ENCODE measurements at places on chromosomes 13 and 19.

- no peak for DNase-seq
Observed at GRCh38 chr13:63554157-63554556, 2138.5 kb upstream of the PCDH20 start.

DNA sequence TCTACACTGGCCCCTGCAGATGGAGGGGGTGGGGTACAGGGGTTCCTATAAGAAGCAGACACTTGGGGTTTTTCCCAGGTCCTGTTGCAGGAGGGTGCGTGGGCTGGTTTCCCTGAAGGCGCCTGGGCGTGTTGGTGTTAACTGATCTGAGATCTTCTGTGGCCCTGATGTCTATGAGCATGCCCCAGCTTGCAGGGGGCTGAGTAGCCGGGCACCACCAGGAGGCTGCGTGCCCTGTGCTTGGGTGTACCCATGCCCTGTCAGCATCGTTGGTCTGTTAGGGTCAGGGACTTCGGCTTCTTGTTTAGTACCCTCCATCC, 45.3 kb downstream of the CAPN12 start:
- DNase-seq = no peak

DNA sequence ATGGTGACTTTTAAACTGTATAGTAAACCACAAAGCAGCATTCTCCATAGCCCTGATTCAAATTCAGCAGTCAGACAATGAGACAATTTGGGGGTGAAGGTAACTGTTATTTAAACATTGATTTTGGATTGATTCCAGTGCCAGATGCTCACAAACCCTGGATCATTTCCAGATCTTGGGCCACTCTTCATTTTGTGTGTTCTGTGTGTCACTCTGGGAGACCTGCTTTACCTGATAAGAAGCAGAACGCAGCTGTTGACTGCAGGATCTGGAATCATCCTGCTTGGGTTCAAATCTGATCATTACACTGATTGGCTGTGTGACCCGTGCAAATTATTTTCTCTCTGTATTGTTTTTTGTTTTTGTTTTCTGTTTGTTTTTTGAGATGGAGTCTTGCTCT, 4.0 kb upstream of the PCDH8 start:
- no peak for DNase-seq

- DNase-seq = no peak
Observed at GRCh38 chr19:1672038-1672768, 19.8 kb upstream of the TCF3 start.

DNA sequence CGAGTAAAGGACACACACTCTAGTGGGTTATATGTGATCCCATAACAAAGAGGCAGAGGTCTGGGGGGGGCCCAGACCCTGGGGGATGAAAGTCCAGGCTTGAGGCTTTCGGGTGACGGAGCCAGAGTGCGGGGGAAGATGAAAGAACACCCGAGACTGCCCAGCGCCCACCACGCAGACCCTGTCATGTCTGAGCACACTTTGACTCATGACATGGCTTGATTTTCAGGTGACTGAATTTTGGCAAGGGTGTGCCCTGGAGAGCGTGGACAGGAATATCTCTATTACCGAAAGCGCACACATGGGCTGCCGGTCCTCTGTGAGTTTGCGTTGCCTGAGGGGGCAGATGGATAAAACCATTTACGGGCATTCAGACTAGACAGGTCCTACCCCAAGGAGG, 192.0 kb upstream of the SOX1 start:
- no peak for DNase-seq

GRCh38 chr13:47251771-47252170, 354.9 kb upstream of the HTR2A start:
- DNase-seq = no peak

DNA sequence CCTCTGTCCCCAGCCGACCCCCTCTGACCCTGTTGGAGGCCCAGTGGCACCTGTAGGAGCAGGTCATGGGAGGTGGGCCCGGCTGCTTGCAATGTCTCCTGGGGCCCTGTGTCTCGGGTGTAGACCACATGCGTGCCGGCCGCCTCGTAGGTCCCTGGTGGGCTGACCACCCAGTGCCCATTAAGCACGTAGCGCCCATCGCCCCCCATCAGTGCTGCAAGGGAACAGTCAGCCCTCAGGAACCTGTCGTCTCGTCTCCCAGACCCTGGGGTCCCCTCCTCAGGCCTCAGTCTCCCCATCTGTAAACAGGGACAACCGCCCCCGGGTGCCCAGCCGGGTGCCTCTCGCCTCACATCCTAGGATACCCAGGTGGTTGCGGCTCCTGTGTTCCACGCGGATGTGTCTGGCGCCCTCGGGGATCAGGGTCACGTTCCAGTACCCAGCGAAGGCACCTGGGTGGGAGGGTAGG, 5.6 kb downstream of the ADAMTSL5 start:
- DNase-seq = no peak

- no peak for DNase-seq
Observed at GRCh38 chr19:49340069-49340864, 5.1 kb downstream of the CD37 start.

DNA sequence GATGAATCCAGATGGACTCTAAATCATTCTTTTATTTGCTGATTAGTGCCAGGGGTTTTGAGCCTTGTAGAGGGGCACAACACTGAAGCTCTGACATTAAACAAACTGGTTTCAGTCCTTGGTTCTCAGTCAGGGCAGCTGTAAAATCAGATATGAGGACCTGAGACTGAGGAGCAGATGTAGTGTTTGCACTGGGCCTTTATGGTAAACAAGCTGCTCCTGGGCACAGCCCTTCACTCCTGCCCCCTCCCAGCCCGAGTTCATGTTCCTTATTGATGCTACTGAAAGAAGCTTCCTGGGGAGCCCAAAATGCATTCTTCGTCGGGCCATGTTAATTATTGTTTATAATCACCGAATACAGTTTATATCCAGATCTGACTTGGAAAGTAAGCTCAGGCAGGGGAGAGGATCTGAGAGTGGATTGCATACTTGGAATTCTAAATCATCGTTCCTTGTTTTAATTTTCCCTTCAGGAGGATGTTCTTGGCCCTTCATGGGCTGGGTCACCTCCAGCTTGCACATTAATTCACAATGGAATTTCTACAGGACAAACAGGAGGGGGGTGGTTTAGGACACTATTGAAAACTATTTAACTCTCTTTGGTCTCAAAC, 213.5 kb downstream of the FGF9 start:
- DNase-seq = no peak

DNA sequence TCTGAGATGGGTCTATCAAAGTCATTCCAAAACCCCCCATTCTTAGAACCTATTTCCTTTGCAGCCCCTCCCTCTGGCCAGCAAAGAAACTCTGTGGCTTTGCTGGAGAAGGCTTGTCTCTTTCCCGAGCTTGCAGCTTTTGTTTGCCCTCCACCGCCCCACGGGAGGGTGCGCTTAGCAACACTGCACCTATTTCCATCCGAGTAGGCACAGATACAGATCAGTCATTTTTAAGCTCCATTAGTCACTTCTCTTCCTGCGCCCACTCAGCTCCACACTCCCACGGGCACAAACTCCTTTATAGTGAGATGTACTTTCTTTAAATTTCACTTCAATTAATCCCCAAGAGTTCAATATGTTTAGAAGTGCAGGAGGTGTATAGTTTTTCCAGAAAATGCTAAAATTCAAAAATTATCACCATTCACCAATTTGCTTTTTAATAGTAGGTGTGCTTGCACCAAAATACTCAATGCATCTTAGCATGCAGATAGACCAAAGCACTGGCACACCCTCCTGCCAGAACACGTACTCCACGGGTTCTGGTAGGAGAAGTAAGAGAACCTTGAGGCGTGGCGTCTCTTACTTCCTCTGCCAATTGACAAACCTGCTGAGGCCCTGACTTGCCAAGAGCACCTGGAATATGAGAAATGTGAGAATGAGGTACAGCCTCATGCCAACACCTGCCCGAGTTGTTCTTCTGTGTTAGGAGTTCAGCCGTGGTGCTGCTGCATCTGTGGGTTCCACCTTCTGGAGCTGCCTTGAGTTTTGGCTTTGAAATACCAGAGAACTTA, 183.7 kb downstream of the TEX29 start:
- DNase-seq = no peak

- DNase-seq = no peak
Observed at GRCh38 chr13:80400164-80400864, 59.4 kb upstream of the SPRY2 start.

DNA sequence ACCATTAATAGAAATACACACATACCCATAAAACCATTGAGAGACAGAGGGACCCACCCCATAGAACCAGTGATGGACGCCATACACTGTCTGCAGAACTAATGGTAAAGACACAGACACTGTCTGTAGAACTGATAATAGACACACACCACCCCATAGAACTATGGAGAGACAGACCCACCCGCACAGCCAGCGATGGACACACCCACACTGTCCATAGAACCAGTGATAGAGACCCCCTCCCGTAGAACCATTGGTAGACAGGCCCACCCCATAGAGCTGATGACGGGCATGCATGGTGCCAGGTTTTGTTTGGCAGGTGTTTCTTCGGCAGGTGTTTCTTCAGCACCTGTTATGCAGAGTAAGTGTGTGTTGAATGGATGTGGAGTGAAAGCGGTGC, 88.3 kb upstream of the TEX29 start:
- no peak for DNase-seq

GRCh38 chr13:87376081-87376480, 295.1 kb upstream of the SLITRK5 start:
- DNase-seq = no peak

DNA sequence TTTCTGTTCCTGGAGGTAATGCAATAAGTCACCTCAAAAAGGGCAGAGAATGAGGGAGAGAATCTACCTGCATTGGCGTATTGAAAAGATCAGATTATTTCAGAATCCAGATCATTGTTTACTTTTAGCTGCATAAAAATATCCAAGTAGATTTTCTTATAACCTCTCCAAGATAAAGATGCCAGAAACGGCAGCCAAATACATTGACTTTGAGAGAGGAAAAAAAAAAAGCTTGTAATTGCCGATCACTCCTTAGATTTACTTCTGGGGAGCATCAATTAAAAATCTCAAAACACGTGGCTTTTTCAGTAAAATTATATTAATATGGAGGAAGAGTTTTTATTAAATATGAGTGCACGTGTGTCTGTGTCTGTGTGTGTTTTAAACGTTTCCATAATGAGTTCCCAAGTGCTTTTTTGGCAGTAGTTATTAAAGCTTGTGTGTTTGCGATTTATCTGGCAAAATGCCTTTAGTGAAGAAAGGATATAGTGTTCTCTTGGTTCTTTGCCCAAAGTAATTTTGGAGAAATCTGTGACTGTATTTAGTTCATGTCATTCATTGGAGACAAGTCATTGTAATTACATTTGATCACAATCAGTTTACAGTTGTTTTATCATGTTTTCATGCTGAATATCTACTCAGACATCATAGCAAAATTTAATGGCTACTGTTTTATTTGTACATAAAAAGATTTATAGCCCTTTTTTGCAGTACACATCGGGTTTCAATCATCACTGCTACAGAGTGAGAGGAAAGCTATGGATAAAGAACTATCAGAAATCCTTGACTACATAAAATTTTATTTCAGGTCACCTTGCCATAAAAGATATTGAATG, 176.1 kb downstream of the TM9SF2 start:
- DNase-seq = no peak

GRCh38 chr19:52600639-52601024, 30.5 kb downstream of the ZNF701 start:
- DNase-seq = no peak

- no peak for DNase-seq
Observed at GRCh38 chr19:55068950-55069864, 6.3 kb upstream of the RDH13 start.

DNA sequence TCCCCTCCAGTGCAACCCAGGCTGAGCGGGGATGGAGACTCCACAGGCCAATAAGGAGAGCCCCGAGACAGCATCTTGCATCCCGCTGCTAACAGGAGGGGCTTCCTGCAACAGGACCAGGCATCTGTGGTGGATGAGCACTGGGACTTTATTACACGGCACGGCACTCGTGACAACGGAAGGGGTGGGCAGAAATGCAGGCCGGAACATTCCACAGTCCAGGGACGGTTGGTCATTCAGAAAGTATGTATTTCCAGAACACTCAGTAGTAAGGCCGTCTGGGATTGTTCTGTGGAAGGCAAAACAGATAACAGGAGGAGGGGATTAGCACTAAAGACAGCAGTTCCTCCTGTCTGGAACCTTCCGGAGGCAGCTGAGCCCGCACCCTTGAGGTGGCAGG, 3.3 kb upstream of the TM6SF2 start:
- peak; percentile 29 for DNase-seq

DNA sequence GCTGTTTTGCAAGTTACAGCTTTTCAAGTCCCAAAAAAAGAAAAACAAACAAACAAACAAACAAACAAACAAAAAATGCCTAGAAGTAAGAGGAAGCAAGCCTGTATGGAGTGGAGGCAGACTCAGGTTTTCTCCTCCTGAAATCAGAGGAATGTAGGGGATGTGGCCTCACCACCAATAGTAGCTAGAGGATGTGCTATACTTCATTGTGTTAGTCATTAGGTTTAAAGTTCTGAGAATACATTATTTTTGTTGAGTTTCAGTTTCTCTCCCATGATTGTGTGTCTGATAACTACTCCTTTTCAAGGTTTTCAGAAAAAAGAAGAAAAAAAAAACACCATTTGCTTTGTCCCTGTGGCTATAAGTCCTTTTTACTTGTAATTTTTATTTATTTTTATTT, 524.5 kb downstream of the GPC6 start:
- DNase-seq = no peak

DNA sequence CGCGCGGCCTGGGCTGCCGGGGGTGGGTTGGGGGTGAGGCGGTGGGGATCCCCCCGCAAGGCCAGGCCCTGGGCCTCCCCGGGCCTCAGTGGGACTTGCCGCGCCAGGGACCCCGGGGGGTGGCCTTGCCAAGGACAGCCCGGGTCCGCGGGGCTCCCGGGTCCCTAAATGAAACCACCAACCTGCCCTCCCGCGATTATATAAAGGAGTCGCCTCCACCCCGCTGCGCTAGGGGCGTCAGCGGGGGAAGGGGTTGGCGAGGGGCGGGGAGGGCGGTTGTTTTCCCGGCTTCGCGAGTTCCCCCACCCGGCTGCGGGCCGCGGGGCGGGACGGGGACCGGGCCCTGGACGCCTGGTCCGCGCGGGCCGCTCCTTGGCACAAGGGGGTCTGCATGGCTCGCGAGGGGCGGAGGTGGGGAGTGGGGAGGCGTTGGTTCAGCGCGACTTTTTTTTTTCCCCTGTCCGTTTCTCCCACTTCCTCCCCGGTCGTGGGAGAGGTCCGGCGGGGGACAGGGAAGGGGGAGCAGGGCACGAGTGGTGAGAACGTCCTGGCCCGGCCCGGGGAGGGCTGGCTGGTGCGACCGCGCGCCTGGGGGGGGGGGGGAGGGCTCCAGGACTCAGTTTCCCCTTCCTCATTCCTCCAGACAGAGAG, 822 bp upstream of the ZBTB7A start:
- no peak for DNase-seq

- no peak for DNase-seq
Observed at GRCh38 chr13:97719736-97720135, 233.7 kb upstream of the IPO5 start.

DNA sequence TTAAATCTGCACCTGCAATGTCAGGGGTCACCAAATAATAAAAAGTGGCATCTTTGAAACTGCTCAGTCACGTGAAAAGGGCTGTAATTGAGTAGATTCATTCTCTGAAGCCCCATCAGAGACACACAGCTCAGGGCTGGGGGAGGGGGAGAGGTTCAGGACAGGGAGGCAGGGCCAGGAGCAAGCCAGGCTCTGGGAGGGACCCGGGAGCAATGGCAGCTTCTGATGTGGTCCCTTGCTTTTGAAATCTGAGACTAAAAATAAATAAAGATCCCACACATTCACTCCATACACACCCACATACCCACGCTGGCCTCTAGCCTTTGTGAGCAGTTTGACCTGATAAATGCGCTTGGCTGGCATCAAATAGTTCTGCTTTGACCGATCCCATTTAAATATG, 32.8 kb downstream of the GSX1 start:
- no peak for DNase-seq

GRCh38 chr19:6021878-6022569, 44.1 kb upstream of the RANBP3 start:
- DNase-seq = peak; percentile 21

All from AG04450 (cell line).